CD4-positive, alpha-beta T cell treated with Interleukin-1 beta for 1 hour (primary cell): ENCODE measurements at places on chromosomes 1 and 21.
A peak's percentile ranks its signal among the peaks of the same experiment; 100 is the strongest.

- DNase-seq: no peak
Measured at GRCh38 chr1:27562534-27563340, 41.2 kb downstream of the AHDC1 start.

DNA sequence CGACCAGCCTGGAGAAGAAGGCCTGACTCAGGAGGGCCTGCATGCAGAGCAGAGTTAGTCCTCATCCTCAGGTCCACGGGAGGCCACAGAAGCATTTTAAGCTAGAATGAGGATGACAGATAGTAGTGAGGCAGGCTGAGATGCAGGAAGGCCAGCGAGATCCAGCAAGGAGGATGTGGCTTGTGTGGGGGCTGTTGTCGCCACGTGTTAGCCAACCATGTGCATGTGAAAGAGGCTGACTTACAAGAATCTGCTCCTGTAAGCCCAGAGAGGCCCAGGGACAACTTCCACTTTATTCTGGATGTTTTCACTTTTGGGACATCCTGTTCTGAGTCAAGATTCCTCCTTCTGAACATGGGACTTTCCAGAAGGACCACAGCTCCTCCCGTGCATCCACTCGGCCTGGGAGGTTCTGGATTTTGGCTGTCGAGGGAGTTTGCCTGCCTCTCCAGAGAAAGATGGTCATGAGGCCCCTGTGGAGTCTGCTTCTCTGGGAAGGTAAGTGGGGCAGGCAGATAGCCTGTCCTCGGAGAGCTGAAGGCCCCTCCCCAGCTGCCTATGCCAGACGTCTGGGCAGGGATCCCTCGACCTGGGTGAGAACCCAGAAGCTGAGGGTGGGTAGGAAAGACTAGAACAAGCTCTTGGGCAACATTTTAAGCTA lies at the start of gene SLAMF8:
TSS of gene SLAMF8 (plus strand) at position 433 of the 661 bp plus-strand sequence. CDS start at position 459, 26 bp downstream.
- DNase-seq: peak; percentile 61

GRCh38 chr1:74641161-74641560 lies 32.4 kb downstream of the ERICH3 start:
- DNase-seq: no peak

GRCh38 chr21:36981049-36981391 lies 14.6 kb upstream of the HLCS start:
- no peak for DNase-seq

GRCh38 chr1:101122452-101123166 lies 97.0 kb upstream of the DPH5 start:
- no peak for DNase-seq

- DNase-seq: peak; percentile 49
Measured at GRCh38 chr1:206909161-206909882, 12.1 kb downstream of the IL24 start.

GRCh38 chr1:180131510-180131909 lies 23.2 kb upstream of the QSOX1 start:
- peak; percentile 79 for DNase-seq

GRCh38 chr1:60936591-60937342 lies 145.6 kb upstream of the NFIA start:
- DNase-seq: no peak
